ENCODE measurements at places on chromosomes 2 and 18.

DNA sequence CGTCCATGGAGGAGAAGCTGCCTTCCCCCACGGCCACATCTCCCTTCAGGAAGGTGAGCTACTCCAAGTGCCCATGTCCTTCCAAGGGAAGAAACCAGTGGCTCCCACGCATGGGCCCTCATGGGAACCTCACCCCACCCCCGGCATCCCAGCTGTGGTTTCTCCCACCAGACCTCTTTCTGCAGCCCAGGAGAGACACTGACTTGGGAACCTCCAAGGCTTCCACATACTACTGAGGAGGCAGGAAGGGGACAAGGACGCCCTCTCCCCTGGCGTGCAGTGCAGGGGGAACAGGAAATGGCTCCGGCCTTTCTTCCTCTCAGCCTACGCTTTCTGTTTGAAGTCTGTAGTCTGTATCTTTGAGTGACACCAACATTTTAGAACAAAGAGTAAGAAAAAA, 104.5 kb upstream of the EPC2 start:
- DNase-seq, result no peak

DNA sequence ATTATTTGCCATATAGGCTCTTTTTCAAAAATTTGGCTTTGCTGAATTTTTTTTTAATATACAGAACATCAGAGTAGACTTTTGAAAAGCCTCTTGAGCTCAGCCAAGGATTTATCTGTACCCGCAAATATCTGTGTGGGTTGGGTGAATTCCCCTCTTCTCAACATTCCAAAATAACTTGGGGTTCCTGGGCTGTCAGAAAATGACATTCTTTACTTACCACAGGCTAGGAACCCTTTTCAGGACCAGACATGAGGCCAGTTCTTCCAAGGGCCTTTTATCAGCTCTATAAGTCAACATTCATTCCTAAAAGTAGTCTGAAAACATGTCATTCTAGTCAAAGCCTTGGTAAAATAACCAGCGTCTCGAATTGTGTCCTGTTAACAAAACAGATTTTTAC, 28.8 kb upstream of the FEZ2 start:
- no peak for DNase-seq

- no peak for DNase-seq
These were observed 141.3 kb downstream of the NCK2 start for GRCh38 chr2:105886029-105886454.

DNA sequence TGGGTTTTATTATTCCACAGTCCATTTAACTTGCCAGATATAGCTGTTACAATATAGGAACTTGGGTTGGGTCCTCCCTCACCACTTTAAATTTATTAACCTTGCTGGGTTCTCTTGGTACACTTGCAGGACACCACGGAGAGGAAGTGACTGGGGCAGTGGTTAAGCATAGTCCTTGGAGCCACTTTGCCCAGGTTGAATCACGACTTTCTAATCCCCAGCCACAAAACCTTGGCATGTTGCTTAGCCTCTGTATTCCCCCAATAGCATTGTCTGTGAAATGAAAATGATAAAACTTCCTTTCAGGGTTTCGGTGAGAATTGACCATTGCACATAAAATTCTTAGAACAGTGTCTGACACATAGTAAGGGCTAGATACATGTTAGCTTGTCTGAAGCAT, 221.2 kb downstream of the IRS1 start:
- no peak for DNase-seq

GRCh38 chr2:86017901-86018896, 87.5 kb downstream of the POLR1A start:
- no peak for DNase-seq

- no peak for DNase-seq
These were observed 45.3 kb upstream of the SPAG16 start for GRCh38 chr2:213238753-213239495.

DNA sequence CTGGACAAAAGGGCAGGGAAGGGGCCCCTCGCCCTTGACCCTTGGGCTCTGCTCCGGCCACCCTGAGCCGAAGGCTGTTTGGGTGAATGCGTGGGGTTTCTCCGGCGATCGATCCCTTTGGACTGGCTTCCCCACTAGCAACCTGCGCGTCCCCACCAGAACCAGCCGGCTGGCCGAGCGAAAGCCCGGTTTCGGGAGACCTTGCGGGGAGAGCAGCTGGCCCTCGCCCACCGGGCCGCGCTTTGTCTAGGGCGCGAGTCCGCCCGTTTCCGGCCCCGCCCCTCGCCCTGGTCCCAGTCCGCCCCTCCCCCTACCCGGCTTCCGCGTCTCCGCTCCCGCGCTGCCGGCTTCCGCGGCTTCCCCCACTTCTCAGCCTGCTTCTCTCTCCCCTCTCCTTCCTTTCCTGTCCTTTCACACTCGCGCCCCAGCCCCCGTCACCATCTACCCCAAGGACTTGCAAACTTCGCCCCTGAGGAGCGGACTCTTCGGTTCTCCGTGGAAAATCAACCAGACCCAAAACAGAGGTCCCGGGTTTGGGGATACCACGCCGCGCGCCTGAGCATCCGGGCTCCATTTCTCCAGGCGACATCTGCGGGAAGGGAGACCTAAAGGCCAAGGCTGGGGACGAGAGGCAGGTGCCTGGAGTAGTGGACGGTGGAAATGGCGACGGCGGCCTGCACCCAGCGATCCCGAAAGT, 48.0 kb upstream of the ATP6V1B1 start:
- no peak for DNase-seq

DNA sequence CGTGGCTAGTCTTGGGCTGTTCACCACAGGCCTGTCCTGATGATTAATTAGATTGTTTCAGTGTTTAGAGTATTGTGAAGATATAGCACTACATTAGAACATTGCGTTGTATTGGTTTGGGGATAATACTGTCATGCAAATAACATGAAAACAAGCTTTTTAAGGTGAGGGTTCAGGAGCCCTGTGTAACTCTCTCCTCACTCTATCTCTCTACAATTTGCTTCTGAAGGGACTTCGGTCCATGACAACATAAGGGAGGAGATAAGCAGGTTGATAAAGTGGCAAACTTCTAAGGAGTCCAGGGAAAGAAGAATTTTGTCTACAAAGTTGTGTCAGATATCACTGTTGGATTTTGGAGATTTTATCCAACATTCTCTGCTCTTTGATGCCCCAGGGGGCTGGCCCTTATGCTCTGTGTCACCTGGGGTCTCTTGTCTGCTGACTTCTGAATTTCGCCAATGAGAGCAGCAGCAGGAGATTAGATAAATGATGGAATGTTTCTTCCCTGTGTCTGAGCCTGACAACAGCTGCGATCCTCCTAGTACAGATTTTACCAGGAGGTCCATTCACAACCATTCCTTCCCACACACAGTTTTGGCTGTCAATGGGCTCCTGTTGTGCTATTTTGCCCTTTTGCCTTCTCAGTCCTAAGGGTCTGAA, 3.3 kb downstream of the TNP1 start:
- no peak for DNase-seq

GRCh38 chr2:71313016-71313766, 18.4 kb upstream of the ZNF638 start:
- no peak for DNase-seq

Measured in stimulated activated CD8-positive, alpha-beta memory T cell treated with anti-CD3 and anti-CD28 coated beads, Interleukin-15, amount 100 ng/mL, for 24 hours (primary cell).